Hindlimb muscle (tissue), 1 donor: ENCODE measurements at places on chromosomes 1 and 21. TPM values are rescaled to one million over a fixed set of nuclear protein-coding genes. Genes with fewer than 3 reads are reported as not detected.

PEAR1 gene
- polyA plus RNA-seq, result 29.2 TPM

OR2G3 gene
- polyA plus RNA-seq, result not detected

RGSL1 gene
- polyA plus RNA-seq, result not detected

RGS1 gene
- polyA plus RNA-seq, result 11.9 TPM

STYXL2 gene
- polyA plus RNA-seq, result 138 TPM

AMY1B gene
- polyA plus RNA-seq, result not detected

SLC6A9 gene
- polyA plus RNA-seq, result 5.1 TPM

CNR2 gene
- polyA plus RNA-seq, result 0.05 TPM

GSTM1 gene
- 50.6 TPM for polyA plus RNA-seq

- no peak for DNase-seq
These were observed 35.1 kb downstream of the MSTO1 start for GRCh38 chr1:155645034-155645598.

DNA sequence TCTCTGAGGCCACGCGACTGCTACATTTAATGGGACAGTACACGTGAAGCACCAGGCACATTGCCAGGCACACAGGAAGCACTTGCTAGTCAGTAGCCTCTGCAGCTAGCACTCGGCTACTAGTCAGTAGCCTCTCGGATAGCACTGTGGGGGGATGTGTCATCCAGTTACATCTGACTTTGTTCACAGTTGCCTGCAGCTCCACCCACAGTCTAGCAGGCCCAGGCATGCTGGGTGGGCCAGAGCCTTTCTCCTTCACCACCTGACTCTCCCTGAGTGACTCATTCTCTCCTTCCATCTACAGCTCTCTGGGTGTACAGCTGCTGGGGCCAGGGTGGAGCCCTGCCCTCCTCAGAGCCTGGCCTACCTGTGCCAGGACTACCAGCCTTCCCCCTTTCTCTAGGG lies 51.5 kb downstream of the PTPRF start:
- no peak for DNase-seq

DNA sequence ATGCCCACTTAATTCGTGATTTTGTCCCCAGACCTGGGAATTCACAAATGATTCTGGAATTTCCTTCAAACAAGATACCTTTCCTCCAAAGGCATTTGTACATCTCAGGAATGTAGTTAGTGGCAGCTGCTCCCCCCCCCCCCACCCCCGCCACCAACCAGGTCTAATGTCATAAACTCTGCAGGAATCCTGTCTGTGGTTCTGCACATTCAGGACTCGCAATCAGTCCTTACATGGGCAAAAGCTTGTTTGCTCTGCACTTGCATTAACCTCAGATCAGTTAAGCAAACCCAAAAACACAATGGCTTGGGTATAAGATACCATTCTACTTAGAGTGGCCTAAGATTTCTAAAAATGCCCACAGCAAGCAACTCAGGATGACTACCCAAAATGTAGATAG lies 143.8 kb downstream of the TGFB2 start:
- no peak for DNase-seq

DNA sequence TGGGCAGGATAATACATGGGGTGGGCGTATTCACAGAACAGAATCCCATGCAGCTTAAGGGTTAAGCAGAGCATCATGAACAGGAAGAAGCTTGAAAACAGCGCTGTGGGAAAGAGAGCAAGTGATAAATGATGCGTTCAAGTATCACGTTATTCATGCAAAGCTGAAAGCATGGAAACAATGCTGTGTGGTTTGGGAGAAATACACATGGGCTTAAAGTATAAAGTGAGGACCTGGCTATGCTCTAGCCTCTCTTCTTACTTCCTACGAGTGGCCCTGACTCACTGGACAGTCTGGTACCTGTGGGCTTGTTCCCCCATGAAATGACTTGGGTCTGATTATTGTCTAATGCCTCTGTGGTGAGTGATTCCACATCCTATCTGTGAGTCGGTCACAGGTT lies 25.7 kb downstream of the TMPRSS2 start:
- no peak for DNase-seq

DNA sequence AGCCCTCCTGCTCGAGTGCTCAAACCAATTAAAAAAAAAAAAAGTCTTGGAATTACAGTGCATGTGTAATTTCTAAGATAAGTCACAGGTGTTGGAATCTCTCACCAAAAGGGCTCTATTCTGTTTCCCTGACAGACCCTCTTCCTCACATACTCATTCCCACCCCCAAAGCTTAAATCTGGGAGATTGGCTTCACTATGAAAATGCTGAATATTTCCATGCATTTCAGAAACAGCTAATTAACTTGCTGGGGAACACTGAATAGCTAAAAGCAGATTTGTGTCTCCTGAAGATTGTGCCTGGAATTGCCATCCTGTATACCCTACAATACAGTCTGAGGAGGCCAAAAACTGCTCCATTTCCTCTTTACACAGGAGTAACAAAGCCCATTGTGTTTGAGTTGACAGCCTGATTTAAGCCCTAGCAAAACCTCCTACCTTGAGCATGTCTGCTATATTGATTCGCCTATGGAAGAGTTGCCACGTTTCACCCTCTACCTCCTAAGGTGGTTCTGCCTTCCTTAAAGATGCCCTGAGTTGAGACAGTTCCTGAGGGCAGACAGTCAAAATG lies 1.4 kb upstream of the PIK3R3 start:
- DNase-seq, result no peak

- no peak for DNase-seq
These were observed 3.1 kb downstream of the MORN1 start for GRCh38 chr1:2388004-2388913.

DNA sequence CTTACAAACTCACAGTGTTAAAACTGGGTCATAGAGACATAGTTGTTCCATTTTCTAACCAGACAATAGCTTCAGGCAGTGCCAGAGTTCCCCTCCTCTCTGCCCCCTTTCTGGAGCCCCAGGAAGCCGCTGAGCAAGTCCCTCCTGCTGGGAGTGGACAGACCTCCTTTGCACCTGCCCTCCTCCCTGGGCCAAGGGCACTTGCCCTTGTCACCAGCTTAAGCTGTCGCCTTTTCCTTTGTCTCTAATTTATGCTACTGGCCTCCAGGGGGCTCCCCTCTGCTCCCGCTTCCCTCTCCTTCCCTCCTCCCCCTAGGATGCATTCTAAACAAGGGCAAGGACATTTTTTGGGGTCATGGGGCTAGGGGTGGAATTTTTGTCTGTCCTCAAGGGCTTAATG lies 182.4 kb downstream of the MIS18A start:
- DNase-seq, result no peak

DNA sequence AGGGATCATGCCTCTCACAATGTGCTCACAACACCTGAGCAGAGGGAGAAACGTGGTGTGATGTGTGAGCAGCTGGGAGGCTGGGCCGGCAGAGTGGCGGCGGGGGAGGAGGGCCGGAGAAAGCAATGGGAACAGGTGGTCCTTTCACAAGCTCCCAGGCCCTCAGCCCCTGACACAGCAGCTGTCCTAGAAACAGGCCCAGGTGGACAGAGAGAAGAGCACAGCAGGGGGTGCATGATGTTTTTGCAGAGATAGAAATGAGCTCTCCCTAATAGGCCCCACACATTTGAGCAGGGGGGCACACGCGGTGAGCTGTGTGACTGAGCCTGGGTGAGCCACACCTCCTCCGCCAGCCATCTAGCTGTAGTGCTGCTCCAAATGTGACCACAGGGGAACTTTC lies 7.6 kb upstream of the RGS16 start:
- DNase-seq, result no peak

DNA sequence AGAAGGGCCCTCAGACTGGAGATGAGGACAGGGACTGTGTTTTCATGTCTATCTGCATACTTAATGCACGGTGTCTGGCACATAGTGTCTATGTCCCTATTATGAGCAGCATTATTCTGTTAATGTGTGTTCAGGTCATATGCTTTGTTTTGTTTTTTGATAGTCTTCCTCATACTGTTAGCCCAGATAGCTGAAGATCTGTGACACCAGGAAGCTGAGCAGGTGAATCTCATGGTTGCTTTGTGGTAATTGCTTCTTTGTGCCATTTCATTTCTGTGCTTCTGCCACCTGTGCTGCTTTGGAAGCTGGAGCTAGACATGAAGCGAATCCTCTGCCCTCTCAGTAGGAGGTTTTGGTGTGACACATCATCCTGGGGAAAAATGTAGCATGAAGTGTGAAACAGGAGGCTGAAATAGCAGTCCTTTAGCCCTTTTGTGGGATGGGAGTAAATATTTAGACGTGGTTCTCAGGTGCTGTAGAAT lies 15.8 kb downstream of the SMAP2 start:
- DNase-seq, result no peak

GRCh38 chr1:31939484-31940329 lies 1.5 kb upstream of the PTP4A2 start:
- no peak for DNase-seq

DNA sequence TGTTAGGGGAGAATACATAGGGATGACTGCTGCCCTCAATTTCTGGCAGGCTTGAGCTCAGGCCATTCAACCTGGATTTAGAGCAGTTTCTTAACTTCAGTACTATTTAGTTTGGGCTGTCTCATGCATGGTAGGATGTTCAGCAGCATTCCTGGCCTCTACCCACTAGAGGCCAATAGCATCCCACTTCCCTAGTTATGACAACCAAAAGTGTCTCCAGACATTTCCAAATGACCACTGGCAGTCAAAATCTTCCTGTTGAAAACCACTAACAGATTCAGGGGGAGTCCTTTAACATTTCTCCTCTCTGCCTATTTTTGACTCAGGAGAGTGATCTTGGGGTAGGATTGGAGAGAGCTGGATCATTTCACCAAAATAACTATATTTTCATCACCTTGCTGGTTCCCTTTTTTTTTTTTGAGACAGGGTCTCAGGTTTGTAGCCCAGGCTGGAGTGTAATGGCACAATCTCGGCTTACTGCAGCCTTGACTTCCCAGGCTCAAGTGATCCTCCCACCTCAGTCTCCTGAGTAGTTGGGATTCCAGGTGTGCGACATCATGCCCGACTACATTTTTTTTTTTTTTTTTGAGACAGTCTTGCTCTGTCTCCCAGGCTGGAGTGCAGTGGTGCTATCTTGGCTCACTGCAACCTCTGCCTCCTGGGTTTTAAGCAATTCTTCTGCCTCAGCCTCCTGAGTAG lies 8.7 kb downstream of the GNAT2 start:
- no peak for DNase-seq

- no peak for DNase-seq
These were observed 12.0 kb downstream of the AKT3 start for GRCh38 chr1:243837907-243838535.

DNA sequence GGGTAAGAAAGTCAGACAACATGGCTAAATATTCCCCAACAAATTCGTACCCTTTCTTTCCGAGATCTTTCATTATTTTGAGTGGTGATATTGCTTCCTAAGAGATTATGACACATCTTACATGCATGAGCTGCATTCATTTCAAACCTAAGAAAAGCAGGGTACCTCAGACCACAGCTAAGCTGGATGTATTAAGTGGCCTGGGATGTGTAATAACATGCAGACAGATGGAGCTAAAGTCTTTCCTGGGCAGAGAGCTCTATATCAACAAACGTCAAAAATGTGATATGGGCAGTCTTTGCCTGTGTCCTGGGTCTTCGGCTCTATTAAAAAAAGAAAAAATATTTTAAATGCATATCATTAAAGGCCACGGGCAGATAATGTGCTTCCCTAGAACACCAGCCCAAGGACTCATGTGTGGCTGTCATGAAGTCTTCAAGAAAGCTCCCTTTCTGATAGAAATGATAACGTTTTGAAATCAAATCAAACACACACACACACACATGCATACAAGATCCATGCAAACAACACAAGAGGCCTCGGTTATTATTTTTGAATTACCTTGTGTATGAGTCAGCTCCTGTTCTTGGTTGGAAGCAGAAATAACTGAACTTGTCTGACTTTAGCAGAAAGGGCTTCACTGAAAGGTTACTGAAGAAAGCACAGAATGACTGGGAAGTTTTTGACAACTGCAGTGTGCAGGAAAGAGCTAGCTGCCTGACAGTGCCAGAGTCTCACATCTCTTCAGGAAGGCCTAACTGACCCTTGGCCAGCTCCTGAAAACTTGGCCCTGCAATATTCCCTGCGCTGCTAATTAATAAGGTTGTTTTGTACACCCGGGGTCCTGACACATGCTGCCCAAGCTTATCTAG lies 231.2 kb downstream of the DSCAM start:
- DNase-seq, result no peak

- no peak for DNase-seq
These were observed 352.4 kb downstream of the LTN1 start for GRCh38 chr21:28640326-28640725.

GRCh38 chr1:162276493-162276892 lies 100.2 kb downstream of the SPATA46 start:
- DNase-seq, result no peak

GRCh38 chr1:175763797-175764196 lies 20.4 kb upstream of the TNR start:
- no peak for DNase-seq

DNA sequence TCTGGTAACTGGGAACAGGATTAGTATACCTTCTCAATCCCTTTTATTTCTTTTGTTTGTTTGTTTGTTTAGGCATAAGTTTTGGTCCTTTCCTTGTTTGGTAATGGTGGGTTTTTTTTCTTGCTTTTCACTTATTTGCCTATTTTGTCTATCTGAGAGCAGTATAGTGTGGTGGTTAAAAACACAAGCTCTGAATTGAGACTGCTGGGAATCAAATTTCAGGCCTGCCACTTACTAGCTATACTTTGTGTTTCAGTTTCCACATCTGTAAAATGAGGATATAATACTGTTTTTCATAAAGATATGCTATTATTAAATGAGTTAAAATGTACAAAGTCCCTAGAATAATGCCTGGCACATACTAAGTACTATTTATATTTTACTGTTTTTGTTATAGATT lies 81.6 kb upstream of the IVNS1ABP start:
- DNase-seq, result no peak

DNA sequence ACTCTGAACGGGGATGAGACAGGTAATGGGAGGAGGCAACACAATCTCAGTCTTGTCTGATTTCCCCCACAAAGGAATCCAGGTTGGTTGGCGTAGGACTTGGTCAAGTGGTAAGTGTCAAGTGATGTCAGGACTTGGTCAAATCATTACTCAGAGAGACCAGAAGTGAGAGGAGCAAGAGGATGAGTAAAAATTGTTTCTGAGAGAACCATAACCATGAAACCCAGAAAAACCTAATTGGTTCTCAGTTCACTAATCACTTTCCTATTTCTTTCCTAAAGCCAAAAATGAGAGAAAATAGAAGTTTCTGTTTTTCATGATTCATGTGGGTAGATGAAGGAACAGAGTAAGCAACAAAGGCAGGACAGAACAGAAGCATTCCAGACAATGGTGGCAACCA lies 5.0 kb downstream of the PHC2 start:
- no peak for DNase-seq

- no peak for DNase-seq
These were observed 95.0 kb downstream of the VWA5B1 start for GRCh38 chr1:20385630-20386029.

DNA sequence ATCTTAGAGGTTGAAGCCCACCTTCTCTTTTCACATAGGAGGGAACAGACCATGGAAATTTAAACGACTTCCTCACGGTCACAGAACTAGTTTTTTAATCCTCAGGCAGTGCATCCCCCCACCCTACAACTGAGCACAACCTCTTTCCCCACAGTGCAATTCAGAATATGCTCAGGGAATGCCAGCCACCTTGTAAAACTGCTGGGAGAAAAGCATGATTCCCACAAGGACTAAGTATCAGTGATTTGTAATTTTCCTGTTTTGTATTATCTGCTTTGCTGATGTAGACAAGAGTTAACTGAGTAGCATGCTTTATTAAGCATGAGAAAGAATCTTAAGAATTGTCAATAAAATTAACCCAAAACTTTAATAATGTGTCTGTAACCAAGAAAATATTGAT lies 23.8 kb downstream of the TMEM50A start:
- DNase-seq, result no peak
